Stromal cell of bone marrow (primary cell): ENCODE measurements at places on chromosomes 7 and 10.

- DNase-seq: no peak
Observed at GRCh38 chr10:7567911-7568620, 98.7 kb downstream of the ITIH5 start.

DNA sequence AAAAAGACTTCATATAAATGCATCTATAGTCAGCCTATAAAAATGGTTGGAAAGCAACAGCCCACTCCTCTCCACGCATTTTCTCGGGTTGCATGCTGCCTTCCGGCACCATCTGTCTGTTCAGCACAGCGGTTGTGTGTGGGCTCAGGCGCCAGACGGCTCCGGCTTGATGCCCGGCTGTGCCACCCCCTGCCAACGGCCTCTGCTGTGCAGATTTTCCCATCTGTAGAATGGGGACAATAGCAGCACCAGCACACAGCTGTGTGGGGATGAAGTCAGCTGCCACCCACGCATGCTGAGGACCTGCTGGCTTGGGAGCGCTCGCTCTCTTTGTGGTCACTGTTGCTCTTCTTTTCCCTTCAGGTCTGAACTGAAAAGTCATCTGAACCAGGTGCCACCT, 19.5 kb downstream of the PRKAG2 start:
- DNase-seq: no peak

DNA sequence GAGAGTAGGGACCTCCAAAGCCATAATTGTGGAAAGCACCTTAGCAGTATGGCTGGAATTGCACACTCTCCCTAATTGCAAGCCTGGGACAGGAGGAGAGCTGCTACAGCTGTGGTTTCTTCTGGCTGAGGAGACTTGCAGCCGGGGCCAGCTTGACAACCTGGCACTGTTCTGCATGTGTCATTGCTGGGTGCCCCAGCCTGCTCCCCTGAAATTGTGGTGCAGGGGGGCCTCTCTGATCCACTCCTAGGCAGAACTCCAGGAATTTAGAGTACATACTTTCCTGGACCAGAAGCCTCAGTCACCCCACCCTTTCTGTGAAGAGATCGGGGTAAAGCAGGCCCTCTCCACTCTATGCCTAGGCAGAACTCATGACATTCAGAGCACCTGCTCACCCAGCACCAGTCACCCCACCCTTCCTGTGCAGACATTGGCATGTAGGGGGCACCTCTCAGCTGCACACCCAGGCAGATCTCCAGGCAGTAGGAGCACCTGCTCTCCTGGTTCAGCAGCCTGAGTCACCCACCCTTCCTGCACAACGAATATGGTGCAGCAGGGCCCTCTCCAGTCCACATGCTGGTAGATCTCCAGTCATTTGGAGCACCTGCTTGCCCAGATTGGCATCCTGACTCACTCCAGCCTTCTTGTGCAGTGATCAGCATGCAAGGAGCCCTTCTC, 34.4 kb upstream of the DYNC1I1 start:
- DNase-seq: no peak

- DNase-seq: no peak
Observed at GRCh38 chr7:23357190-23358093, 58.3 kb downstream of the MALSU1 start.

- DNase-seq: no peak
Observed at GRCh38 chr10:49071160-49071761, 44.1 kb downstream of the VSTM4 start.

GRCh38 chr7:80411621-80412020, 100.2 kb downstream of the GNAT3 start:
- DNase-seq: no peak

GRCh38 chr7:23350466-23350865, 51.3 kb downstream of the MALSU1 start:
- no peak for DNase-seq

- DNase-seq: no peak
Observed at GRCh38 chr7:111982133-111982532, 224.1 kb downstream of the DOCK4 start.

DNA sequence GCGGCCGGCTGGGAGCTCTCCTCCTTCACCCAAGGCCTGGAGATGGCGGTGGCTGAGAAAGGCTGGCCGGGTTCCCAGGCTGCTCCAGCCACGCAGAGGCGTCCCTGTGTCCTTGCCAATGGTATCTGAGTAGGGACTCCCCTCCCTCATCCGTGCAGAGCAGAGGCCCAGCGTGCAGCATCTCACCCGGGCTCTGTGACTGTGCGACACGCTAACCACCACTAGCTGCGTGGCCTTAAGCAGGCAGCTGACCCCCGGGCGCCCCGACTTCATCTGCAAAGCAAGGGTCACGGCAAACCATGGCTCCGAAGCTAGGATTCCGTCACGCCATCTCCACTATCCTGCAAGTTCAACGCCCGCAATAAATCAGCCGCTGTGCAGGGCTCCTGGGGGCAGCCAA, 47.2 kb upstream of the TNRC18 start:
- DNase-seq: no peak

- DNase-seq: no peak
Observed at GRCh38 chr7:131583430-131583829, 27.0 kb upstream of the PODXL start.

DNA sequence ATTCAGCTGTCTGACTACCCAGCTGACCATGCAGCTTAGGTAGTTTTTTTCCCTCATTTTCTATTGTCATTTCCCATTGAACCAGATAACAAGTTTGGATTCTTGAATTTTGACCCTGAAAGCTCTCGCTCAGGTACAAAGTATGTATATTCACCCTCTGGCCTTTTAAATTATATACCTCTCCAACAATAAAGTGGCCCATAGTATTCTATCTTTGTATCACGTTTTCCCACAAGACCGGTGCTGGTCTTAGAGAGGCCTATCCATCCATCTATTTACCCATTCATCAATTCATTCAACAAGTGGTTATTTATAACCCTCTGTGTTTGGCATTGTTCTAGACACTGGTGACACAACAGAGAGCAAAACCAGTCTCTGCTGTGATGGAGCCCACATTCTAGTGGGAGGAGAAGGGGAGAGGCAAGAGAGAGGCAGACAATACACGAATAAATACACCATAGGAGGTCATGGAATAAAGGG, 35.2 kb upstream of the NPSR1 start:
- DNase-seq: no peak

- no peak for DNase-seq
Observed at GRCh38 chr7:879093-879492, 2.7 kb downstream of the GET4 start.

GRCh38 chr10:77899690-77900089, 26.9 kb downstream of the DLG5 start:
- DNase-seq: no peak

- DNase-seq: no peak
Observed at GRCh38 chr10:35304649-35305048, 31.7 kb upstream of the CCNY start.

GRCh38 chr10:28090506-28090905, 91.6 kb upstream of the ODAD2 start:
- DNase-seq: no peak

DNA sequence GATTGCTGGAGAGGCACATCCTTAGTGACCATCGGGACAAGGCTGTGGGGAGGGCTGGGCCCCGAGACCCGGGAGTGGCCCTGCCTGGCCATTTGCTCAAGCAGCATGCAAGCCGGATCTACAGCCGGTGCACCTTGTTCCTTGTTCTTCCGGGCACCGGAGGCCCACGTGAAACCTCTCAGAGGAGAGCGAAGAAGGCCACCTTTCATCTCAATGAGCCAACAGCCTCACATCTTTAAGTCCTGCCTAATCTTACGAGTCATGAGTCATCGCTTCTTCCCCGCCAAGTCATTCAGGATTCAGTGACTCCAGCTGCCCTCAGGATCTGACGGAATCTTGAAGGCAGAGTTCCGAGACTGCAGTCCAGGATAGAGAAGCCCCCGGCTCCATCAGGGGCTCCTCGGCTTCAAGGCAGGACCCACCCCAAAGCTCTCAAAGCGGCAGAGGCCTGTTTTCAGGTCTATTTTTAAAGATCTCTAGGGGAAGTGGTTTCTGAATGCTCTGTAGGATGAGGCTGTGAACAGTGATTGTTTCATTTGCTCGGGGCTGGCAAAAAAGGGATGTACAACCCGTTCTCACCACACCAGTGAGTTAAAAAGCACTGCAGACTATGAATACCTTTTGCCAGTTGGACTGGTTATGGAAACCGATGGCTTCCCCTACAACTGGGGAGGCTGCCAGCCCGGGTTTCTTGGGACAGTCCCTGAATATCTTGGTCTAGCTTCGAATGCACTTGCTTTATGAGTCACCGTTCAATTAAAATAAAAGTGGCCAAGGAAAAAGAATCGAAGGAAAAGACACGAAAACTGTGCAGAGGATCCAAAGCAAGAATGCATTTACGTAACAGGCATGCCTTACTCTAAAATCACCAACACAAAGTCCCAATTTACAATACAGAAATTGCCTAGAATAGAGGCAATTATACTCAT, 57.2 kb upstream of the ECHDC3 start:
- DNase-seq: peak; percentile 78

DNA sequence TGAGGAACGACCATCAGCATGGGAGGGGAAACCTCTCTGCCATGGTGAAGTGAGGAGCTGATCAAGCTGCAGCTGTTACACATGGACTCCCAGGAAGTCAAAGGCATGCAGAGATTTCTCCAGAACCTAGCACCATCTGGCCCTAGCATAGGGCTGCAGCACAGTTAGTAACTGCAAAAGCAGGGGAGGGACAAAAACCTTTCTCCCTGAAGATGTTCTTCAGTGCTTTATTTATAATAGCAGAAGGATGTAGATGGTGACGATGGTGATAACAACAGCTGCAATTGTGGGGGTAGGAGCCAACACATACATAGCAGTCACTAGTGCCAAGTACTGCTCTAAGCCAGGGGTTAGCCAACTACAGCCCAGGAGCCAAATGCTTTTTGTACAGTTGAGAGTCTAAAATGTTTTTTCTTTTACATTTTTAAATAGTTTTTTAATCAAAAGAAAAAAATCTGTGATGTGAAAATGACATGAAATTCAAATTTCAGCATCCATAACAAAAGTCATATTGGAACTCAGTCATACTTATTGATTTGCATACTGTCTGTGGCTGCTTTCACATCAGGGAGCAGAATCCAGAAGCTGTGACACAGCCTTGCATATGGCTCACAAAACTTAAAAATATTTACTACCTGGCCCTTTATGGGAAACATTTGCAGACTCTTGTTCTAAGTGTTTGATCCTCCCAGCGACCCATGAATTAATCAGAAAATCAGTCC, 299.5 kb downstream of the ELMO1 start:
- no peak for DNase-seq

DNA sequence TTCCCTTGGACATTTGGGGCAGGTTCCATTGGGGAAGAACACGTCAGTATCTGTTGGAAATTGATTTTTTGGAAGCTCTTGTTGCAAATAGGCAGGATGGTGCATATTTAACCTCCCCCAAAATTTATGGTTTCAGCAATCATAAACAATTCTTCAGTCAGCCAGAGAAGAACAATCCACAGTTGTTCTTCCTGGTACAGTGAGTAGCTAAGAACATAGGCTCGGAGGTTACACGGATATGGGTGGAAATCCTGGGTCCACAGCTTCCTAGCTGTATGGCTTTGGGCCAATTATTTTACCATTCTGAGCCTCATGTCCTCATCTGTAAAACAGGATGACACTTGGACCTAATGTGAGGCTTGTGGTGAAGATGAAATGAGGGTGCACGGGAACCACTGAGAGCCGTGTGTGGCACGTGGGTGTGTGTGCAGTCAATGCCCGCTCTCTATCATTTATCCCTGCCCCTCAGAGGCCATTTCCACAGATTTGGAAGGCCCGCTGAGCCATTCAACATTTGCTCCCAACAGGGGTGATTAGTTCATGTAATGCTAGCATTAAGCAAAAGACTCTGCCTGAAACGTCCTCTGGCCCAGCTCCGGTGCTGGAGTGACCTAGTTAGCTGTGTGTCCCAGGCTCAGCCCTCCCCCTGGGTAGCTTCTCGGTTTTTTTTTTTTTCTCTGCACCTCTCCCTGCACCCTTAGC, 9.7 kb downstream of the CAMK1D start:
- no peak for DNase-seq

DNA sequence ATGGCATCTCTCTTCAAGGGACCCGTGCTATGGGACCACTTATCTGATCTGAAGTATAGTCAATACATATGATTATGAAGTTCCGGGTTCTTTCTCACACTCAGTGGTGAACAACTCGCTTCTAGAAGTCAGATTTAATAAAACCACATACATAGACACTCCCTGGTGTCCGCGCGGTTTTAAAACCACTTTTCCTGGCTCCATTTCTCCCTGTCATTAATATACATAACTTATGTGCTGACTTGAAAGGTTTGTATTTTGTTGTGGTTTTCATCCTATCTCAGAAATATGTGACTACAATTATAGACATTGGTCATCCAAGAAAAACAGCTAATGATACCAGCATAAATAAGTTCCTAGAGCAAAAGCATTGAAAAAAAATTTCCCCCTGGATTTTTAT, 34.0 kb downstream of the SVIL start:
- no peak for DNase-seq

DNA sequence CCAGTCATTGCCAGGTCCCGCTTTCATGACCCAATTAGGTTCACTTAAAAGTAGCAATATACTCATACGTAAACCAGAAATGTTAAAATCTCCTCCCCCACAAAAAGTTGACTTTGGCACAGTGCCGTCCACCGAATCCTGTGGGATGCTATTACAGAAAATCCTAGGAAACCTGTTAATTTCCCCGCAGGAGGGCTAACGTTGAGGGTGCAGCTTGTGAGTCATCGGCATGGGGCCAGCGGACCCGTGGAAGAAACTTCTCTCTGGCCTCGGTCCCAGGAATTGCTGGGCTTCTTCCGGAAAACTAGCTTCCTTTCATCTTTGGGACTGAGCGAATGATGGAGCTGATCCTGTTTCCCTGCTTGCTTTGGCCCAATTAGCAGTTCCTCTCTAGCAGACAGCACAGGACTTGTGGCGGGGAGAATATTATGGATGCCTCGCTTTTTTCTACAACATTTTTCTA, 13.5 kb downstream of the CRYGN start:
- DNase-seq: peak; percentile 93

- no peak for DNase-seq
Observed at GRCh38 chr10:8586504-8586903, 532.0 kb downstream of the GATA3 start.

DNA sequence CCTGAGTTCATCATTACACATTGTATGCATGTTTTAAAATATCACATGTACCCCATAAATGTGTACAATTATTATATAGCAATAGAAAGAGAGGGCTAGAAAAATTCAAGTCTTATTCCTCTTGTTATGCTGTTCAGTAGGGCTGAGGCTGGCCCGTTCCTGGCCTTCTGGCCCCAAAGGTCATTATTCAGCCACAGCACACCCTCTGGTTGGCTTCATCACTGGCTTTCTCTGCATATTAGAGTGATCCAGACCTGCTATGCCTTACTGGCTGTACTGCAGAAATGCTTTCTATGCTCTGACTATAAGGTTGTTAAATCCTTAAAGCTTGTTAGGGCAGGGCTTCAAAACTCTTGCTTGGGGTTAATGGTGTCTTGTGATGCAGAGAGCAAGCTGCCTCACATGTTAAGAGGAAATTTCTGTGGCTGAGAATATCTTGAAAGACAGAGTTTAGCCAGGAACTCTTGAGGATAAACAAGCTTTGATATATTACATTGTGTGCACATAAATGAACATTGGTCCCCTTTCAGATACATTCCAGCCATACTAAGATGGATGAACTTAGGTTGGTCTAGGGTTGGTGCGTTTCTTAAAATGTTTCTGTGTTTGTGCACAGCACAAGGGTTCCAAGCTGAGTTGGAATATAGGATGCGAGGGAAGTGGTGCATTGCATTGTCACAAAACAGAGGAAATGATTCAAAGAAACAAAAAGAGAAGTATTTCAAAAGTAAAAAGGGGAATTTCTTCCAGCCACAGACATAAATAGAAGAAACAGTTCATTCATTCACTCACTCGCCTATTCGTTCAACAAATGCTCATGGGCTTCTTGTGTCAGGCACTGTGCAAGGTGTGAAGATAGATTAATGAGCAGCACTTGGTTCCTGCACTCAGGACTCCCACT, 61.6 kb upstream of the WDR11 start:
- DNase-seq: no peak

- no peak for DNase-seq
Observed at GRCh38 chr7:155930061-155930460, 117.8 kb upstream of the SHH start.
